ENCODE measurements at places on chromosomes 12 and 14.

DNA sequence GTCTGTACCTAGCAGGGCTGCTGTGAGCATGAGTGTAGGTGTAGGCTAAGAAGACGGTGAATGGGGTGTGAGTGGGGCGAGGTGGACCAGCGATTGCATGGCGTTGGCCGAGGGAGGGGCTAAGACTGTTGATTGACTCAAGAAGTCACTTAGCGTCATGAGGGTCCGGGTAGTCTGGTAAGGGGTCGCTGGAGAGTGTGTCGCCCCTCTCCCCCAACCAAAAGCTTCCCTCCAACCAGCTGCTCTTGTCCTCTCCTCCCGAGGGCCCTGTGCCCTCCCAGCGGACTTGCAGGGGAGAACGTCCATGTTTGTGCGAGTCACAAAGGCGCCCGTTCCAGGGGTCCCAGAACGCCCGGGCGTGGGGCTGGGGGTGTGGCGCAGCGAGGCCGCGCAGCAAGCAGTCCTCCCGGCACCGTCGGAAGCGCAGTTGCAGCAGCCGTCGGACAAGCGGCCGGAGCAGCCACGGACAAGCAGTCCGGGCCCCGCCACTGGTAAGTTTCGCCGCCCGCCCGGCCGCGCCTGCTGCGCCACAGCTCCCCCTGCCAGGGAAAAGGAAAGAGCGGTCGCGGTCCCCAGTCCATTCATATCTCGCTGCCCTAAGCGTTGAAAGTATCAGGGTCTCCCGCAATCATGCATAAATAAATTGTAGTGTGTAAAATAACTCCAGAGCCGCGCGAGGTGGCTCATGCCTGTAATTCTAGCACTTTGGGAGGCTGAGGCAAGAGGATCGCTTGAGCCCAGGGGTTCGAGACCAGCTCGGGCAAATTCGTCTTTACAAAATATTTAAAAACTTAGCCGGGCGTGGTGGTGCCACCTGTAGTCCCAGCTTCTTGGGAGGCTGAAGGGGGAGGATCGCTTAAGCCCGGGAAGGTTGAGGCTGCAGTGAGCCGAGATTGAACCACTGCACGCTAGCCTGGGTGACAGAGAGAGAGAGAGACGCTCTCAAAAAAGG is at the start of gene CCDC63:
Gene CCDC63 (plus strand): TSS at position 373 of the 952 bp plus-strand sequence. CDS start 5,968 bp downstream, outside the sequence.
- no peak for DNase-seq

GRCh38 chr14:24670594-24670993 is 36.6 kb upstream of the GZMB start:
- no peak for DNase-seq

DNA sequence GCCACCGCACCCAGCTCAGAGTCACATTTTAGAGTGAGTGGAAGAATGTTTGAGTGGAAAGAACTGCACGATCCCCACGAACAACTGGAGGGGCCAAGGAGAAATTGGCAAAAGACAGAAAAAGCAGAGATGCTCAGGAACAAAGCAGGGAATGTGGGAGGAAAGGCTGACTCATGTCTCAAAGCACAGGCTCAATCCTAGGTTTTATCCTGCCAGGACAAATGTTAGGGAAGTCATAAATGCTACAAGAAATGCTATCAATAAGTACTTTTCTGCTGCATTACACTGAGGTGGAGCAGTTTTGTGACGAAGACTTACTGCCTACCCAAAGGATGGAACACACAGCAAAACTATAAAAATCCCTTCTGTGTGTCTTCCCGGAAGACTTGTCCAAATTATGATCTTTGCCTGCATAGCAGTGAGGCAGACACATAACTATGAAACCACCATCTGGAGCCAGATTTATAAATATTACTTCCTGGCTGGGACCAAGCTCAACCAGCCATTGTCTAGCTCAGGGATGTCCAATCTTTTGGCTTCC is 26.7 kb downstream of the NIN start:
- DNase-seq: no peak

DNA sequence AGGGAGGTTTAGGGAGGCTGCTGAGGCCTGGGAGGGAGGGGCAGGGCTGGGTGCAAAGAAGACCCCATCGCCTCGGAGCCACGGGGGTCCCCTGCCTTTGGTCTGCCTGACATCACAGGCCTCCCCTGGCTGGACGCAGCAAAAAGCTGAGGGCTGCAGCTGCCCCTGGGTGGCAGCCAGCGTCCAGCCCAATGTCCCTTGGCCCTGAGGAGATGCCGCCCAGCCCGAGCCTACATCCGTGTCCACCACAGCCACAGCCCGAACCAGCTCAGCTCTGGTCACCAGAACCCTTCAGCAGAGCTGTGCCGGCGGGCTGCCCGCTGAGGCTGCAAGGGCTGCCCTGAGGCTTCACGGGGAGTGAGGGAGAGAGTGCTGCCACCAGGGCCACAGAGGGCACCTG is 1.9 kb downstream of the NUDT14 start:
- DNase-seq: no peak

DNA sequence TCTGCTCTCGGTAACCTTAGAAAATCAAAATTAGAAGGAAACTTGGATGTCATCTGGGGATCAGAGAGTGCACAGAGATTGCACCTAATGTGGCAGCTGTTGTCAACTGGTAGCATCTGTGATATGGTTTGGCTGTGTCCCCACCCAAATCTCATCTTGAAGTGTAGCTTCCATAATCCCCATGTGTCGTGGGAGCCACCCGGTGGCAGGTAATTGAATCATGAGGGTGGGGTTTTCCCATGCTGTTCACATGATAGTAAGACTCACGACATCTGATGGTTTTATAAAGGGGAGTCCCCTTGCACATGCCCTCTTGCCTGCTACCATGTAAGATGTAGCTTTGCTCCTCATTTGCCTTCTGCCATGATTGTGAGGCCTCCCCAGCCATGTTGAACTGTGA is 127.7 kb upstream of the SRRM4 start:
- DNase-seq: no peak

DNA sequence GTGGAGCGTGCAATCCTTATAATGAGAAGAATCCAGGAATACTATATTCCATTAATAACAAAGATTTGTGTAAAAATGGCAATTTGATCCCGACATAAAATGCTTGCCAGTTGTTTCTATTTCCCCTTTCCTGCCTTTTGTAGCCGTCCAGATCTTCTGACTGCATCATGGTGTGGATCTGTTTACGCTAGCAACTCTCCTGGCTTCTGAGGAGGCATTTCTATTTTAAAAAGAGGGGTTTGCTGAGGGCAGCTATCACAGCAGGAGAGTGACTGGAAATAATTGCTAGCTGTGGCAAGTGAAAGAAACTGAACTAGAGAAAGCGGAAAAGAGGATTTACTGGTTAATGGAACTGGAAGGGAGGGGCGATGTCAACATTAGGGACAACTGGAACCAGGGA is 145.6 kb downstream of the ATP23 start:
- DNase-seq: no peak

GRCh38 chr14:38693423-38693822 is 409.6 kb downstream of the SEC23A start:
- no peak for DNase-seq

DNA sequence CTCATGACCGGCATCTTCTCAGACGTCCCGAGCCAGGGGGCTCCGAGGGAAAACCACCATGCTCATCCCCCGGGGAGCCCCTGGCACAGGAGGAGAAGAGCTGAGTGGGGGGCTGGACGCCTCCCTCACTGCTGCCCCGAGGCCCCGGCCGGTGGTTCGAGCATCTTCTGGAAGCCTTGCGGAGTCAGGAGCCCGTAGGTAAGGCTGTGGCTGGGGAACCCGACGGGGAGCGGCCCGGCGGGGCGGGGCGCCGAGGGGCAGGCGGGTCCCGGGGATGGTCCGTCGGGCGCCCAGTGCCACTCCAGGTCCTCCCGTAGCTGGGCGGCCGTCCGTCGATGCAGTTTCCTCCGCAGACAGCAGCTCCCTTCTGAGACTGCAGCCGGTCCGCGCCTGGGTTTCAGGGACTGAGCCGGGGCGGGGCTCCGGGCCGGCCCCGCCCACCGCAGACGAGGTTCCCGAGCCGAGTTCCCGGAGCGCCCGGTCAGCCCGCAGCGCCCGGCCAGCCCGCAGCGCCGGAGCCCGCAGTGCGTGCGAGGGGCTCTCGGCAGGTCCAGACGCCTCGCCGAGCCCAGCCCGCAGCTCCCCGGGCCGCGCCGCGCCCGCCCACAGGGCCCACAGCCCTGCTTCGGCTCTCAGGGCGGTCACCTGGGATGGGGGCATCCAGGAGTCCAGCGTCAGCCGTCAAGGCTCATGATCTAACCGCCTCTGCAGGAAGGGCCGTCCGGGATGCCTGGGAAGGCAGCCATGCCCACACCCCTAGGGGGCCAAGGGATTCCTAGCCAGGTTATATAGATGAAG is at the start of gene PGF:
Gene PGF (minus strand): TSS at position 369 of the 798 bp plus-strand sequence. CDS start 355 bp downstream, at position 14.
- DNase-seq: no peak

Data from naive thymus-derived CD8-positive, alpha-beta T cell (primary cell).